ENCODE measurements at places on chromosomes 6 and 20.

GRCh38 chr20:10812759-10813327 lies 139.0 kb upstream of the JAG1 start:
- DNase-seq = no peak

GRCh38 chr6:90328004-90328403 lies 31.4 kb upstream of the BACH2 start:
- no peak for DNase-seq

DNA sequence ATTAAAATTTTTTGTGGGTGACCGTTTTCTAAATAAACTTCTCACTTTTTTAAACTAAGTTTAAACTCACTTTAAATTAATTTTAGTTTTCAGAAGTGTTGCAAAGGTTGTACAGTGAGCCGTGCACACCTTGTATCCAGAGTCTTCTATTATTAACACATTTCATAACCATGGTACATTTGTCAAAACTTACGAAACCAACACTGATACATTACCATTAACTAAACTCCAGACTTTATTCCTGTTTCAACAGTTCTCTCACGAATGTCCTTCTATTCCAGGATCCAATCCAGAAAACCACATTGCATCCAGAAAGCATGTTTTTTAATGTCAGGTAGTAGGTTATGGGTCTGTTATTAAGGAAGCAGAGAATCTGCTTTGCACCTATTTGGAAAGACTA lies 319.9 kb downstream of the CBLN4 start:
- no peak for DNase-seq

- no peak for DNase-seq
Measured at GRCh38 chr6:150902142-150902776, 36.8 kb downstream of the MTHFD1L start.

- no peak for DNase-seq
Measured at GRCh38 chr20:3404402-3404801, 3.1 kb downstream of the DNAAF9 start.

- no peak for DNase-seq
Measured at GRCh38 chr6:134821397-134821796, 128.5 kb downstream of the ALDH8A1 start.

DNA sequence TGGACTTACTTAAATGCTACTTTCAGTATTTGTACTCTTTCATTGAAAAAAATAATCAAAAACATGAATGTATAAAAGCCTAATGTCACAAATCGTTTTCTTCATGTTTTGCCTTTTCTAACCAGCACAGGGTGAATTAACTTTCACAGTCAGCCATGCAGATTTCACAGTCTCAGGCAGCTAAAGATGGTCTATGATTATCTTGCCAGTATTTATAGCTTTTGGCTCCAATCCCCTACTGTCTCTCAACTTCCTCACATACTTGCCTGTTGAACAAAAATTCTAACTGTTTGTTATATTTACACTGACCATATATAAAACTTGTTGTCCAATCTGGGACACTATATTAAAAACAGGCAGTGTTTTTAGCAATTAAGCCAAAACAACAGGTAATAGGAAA lies 358.2 kb downstream of the ARHGAP18 start:
- DNase-seq = no peak
